GM12892 (cell line): ENCODE measurements at places on chromosomes 6 and 20.

GRCh38 chr6:111105578-111105977 is 18.3 kb downstream of the SLC16A10 start:
- DNase-seq = no peak

DNA sequence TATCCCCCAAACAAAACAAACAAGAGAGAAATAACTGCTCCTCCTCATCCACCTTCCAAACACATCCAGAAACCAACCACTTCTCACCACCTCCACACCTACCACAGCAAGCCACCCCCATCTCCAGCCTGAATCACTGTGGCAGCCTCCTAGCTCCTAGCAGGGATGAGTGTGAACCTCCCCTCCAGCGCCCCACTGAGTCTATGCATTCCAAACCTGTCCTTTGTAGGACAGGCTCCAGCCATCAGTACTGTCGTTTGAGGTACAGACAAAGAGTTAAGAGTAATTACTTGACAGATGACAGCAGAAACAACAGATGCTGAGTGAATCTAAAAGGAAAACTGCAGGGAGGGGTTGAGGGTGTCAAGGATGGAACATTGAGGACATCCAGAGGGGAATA is 2.4 kb downstream of the METTL24 start:
- no peak for DNase-seq

DNA sequence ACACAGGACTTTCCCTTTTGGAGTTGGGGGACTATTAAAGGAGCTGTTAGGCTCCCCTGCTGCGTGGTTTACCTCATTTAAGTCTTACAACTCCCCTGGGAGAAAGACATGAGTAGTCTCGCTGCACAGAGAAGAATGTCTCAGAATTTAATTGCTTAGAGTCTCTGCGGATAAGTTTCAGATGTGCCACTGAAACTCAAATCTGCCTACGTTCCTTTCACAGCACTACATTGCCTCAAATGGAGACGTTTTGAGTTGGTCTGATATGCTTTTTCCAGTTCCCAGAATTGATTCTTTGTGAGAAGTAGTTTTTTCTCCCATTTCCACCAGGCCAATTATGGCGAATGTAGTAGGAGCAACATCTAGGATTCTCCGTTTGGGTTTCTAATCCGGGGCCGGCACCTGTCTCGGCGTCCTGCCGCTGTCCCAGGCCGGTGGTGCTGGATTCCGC is 532 bp upstream of the SLC35F1 start:
- no peak for DNase-seq

DNA sequence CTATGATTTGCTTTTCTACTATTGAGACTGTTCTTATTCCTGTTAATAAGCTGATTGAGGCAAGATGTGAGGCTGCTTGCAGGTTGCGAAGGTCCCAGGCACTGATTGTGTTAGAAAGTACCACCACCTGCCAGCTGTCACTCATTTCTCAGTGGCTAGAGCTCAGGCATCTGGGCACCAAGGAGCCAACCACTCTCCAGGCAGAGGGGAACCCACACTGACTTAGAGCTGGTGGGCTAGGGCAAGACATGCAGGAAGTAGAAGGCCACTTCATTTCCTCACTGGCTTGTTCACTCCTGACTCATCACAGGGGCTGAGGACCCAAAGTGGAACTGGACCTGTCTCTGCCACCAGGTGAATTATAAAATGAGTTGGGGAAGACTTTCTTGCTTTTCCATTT is 7.8 kb upstream of the DLL1 start:
- DNase-seq = no peak
